ENCODE measurements at places on chromosomes 4 and X.
A peak's percentile ranks its signal among the peaks of the same experiment; 100 is the strongest.

DNA sequence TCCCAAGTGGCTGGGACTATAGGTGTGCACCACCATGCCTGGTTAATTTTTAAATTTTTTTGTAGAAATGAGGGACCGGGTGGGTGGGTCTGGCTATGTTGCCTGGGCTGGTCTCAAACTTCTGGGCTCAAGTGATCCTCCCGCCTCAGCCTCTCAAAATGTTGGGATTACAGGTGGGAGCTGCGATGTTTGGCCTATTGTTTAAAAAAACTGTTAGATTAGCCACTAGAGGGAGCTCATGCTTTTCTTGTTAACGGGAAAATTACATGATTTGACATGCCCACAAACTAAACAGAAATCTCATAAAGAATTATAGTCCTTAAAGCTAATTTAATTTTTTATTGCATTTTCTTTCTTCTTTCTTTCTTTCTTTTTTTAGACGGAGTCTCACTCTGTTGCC, 5.0 kb upstream of the SDAD1 start:
- no peak for DNase-seq

GRCh38 chr4:55033296-55033695, 92.1 kb downstream of the KDR start:
- no peak for DNase-seq

DNA sequence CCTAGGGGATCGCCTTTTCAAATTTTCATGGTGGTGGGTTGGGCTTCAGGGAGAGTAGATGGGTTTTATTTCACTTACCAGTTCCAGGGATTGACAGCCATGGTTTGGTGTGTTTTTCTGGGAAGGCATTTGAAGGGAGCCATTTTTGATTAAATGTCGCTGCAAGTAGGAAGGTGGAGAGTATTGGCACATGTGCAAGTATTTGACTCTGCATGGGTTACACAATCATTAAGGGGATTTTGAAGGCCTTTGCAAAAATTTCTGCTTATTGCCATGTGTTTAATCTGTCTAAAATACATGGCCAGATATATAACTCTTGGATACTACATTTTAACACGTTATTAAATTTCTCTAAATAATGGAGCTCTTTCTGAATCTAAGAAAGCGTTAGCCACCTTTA, 55.1 kb downstream of the GPAT3 start:
- DNase-seq: no peak

DNA sequence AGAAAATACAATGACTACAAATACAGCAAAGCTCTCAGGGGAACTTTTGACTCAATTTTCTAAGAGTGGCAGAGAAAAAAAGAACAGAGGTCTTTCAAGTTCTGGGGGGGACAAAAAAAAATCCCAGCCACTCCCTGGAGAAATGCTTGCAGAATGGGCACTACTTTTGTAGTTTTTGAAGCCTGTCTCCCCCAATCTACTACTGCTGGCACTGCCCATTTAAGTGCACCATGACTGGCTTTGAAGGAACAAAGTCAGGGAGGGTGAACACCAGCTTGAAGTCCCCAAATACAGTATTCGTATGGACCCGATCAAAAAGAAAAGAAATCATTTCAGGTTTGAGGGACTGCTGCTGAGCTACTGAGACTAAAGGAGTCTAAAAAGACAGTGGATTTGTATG, 1824.4 kb downstream of the ARAP2 start:
- no peak for DNase-seq

DNA sequence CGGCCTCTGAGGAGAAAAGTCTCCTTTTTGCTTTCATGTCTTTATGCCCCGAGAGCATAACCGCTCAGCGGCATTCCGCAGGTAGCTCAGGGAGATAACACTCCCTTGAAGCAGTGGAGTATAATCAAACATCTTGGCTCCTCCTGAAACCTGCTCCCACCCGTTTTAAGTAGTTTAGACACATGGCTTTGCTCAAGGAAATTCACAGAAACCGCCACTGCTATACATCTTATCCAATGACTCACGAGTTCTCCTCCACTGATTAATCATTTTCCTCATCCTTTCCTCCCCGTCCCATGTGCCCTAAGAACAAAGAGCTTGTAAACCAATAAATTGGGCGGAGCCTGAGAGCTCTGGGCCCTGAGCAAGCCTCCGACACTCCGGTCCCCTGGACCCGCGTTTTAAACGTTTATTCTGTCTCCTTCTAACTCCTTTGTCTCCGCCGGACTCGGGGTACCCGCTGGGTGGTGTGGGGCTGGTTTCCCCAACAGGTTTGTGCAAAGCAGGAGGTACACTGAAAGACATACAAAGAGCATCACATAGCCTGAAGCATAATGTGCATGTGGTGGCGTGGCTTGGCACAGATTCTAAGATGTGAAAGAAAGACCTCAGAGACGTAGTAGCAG, 401.2 kb downstream of the TLL1 start:
- no peak for DNase-seq

- DNase-seq: no peak
Observed at GRCh38 chrX:102739657-102740056, 19.1 kb downstream of the GPRASP3 start.

DNA sequence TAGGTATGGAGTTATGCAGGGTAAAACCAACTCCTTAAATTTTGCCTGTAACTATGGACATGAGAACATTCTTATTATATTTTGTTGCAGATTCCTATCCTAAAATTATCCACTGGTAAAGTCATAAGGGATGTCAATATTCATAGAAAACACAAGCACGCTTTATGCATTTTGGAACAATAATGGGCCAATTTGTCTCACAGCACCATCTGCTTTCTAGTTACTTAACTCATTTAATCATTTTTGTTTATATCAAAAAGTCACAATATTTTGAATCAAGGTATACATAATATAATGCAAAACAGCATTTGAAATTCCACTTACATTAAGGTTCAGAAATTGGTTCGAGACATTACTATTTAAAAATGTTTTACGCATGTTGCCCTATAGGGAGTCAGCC, 203.0 kb downstream of the GABRG1 start:
- no peak for DNase-seq

GRCh38 chr4:99845708-99846469, 29.3 kb downstream of the DAPP1 start:
- no peak for DNase-seq

GRCh38 chr4:26942871-26943270, 82.2 kb downstream of the STIM2 start:
- DNase-seq: no peak

DNA sequence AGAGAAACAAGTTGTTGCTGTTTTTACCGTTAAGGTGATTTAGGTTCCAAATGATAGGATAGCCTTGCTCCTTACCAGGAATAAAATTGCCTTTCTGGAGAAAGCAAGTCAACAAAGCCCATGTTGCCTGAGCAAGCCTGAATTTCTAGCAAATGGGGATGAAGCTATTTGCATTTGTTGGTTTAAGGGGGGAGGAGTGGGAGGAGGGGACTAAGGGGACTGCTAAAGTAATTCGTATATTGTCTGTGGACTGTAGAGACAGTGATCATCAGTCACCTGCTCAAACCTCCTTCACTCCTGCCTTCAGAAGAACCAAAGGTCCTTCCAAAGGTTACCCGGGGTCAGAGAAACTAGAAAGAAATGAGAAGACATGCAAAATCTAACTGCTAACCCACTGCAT, 65.8 kb downstream of the SCML2 start:
- no peak for DNase-seq

- no peak for DNase-seq
Observed at GRCh38 chr4:142493255-142494110, 352.6 kb downstream of the INPP4B start.

DNA sequence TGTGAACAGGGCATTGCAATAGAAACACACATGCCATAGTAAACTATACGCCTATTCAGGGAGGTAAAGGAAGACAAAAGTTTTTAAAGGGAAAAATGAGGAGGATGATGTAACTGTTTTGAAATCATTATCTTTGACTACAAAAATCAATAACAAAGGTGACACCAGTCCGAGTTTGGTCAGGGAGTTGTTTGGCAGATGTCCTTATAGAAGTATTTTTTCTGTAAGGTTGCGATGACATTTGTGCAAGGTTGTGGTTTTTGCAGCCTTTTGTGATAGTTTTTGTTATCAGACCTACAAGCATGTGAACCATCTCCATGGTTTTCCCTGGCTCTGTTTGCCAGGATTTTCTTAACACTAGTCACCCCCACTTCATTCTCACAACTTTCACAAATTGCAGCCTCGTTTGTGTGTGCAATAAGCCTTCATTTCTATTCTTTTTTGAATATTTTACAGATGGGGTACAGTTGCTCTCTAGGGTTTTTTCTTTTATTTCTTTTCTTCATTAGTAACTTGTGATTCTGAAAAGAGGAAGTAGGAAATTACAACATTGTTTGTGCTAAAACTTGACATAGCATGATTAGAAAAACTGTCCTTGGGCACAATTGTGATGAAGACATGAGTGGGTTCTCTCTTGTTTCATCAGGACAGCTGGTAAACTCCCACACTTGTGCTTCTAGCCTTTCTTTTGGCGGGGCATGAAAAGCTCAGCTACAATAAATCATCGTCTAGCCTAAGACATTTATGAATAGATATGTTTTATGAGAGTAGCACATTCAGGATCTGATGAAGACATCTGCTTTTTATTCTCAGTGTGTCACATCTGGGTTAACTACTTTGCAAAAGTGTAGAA, 60.2 kb upstream of the PNPLA4 start:
- DNase-seq: no peak

- DNase-seq: peak; percentile 65
Observed at GRCh38 chrX:119118780-119119395, 8.7 kb downstream of the KIAA1210 start.

DNA sequence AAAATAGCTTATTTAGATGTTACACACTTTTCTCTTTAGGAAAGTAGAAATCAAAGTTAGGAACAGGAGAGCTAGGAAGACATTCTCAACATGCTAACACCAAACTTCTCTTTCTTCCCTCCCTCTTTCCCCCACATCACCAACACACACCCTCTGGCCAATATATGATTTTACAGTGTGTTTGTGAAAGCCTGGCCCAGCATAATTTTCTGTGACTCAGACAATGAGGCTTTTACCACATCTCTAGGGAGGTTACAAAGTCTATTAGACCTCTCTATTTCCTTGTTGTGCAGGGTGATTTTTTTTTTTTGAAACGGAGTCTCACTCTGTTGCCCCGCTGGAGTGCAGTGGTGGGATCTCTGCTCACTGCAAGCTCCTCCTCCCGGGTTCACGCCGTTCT, 189.9 kb downstream of the AASDH start:
- no peak for DNase-seq

DNA sequence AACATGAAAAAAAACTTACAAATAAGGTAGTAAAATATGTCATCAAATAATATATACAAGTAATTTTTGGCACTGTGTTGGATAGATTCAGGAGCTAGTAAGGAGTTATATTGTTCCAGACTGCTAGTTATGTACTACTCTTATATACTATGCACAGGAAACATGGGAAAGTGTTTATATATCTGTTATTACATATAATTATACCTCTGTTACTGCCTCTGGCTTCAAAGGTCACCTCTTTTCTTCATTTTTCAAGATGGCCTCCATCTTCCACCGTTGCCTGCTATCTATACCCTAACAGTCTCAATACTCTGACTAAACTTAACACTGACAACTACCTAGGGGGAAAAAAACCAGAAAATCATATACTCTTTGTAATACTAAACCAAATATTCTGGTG, 29.5 kb downstream of the LIN54 start:
- no peak for DNase-seq

DNA sequence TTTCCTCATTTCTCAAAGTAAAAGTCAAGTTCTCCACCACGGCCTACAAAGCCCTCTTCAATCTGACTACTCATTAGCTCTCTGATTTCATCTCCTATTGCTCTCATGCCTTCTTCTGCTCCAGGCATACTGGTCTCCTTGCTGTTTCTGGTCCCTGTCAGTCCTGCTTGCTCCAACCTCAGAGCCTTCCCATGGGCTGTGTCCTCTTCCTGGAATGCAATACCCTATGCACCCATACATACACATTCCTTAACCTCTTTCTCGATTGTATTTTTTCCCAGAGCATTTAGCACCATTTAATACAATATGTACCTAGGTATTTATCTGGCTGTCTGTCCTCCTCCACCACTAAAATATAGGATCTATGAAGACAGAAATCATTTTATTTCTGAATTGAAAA, 385.2 kb downstream of the GASK1B start:
- no peak for DNase-seq

- no peak for DNase-seq
Observed at GRCh38 chrX:121455890-121456289, 408.5 kb downstream of the GLUD2 start.

DNA sequence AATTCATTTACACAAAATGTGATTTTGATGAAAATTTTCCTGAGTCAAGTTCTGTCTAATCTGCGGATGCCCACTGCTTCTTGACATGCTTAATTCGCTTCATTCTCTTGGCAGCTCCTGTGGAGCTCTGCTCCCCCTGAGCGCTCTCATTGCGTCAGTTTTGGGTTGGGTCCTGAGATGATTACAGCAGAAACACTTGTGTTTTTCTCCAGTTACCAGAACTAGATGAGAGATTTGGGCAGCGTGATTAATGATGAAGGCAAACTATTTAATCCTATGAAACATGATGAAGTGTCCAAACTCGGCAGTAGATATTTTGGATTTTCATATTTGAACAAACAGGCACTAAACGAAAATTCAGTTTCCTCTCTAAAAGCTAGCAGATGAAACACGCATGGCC, 4.2 kb upstream of the CXCL1 start:
- DNase-seq: no peak

DNA sequence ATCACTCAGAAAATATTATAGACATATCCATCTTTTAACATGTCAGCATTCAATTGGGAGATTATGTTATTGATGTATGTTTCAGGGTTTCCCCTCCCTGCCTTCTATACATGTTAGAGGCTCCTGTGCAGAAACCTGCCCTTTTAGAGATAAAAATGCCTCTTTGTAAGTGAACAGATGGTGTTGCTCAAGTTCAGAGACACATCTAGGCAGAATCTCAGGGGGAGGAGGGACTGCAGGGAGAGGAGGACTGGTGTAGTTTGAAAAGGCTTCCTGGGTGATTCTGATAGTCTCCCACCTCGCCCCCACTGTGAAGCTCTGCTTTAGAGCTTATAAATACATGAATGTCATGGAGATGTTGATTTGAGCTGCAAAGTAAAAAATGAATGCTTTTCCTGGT, 12.0 kb upstream of the UNC5C start:
- no peak for DNase-seq

- DNase-seq: no peak
Observed at GRCh38 chrX:24025741-24026403, 1.1 kb downstream of the KLHL15 start.

- no peak for DNase-seq
Observed at GRCh38 chrX:16885628-16886027, 15.5 kb upstream of the RBBP7 start.

DNA sequence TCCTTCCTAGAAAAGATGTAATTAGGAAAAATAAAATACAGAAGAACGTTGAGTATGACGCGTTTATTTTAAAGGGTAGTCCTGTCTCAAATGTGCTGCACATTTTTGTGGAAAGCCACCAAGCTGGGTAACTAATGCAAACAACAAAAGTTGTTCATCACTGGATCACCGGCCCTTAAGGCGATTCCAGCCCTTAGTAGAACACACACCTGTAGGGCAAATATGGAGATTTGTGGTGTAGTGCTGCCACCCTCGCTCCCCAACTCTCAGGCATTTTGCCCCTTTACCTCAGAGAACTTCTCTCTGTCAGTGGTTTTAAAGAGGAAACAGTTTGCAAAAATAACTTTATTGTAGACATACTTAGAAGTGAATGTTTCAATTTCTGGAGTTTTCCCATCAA, 1.9 kb downstream of the TBL1X start:
- no peak for DNase-seq

GRCh38 chr4:118931786-118932185, 43.1 kb downstream of the SYNPO2 start:
- no peak for DNase-seq

- DNase-seq: no peak
Observed at GRCh38 chr4:1491328-1492141, 85.3 kb upstream of the NKX1-1 start.
